ENCODE measurements at places on chromosomes 16 and 17.

GRCh38 chr16:69883744-69884143, 67.4 kb upstream of the CLEC18A start:
- no peak for DNase-seq

- no peak for DNase-seq
Observed at GRCh38 chr16:79104567-79104966, 496.0 kb downstream of the MAF start.

- DNase-seq, result no peak
Observed at GRCh38 chr17:55161935-55162555, 102.7 kb upstream of the HLF start.

- no peak for DNase-seq
Observed at GRCh38 chr16:64017796-64018195, 1104.1 kb downstream of the CDH11 start.

DNA sequence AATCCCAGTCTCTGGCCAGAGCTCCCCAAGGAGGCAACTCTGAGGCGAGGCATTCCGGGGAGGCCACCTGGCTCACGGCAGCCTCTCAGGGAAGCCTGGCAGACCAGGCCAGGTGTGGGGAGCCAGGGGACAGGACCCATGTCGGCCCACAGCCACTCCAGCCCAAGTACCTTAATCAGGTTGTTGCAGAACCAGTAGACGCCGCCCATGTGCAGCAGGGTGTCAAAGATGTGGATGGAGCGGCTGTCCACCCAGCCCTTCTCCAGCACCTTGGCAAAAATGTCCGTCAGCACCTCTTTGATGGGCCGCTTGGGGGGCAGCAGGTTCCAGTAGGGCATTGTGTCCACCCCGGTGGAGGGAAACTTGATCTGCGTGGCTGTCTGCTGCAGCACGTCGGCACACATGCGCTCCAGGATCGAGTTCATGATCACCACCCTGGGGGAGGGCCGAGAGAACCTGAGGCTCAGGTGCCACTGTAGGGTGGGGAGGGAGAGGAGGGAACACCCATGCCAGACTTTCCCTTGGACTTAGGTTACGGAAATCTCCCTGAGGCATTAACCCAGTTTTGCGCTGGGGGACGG, 7.8 kb downstream of the CSF3 start:
- no peak for DNase-seq

DNA sequence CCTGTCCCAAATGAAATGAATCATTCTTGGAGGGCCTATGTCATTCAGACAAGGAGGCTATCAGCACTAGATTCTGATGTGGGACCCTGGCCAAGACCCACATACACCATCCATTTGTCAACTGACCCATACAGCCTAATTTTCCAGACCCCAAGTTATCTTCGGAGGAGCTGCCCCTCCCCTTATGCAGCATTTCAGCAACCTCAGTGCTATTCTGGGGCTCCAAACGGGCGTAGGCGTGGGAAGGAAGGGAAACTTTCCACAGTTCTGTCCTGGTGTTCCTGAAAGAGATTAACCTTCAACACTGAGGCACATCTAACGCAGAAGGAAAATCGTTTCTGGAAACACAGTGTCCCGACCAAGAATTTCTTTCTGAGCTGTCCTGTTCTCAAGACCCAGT, 86.7 kb downstream of the MYH11 start:
- DNase-seq, result no peak

DNA sequence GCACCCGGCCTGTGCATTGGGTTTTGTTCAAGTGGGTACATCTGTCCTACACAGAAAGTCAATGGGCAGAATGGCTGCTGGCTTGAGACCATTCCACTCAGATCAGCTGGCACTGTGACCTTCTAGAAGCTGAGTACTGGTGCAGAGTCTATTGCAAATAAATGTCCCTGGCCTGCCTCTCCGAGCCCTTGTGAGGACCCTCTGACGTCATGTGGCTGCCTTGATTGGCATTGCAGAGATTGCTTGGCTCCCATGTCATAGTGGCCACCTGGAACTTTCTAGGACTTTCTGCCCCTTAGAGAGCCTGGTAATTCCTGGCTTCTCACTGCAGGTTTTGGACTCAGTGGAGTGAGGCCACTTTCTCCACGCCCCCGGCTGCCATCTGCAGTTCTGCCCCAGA, 211.3 kb downstream of the ENGASE start:
- no peak for DNase-seq

DNA sequence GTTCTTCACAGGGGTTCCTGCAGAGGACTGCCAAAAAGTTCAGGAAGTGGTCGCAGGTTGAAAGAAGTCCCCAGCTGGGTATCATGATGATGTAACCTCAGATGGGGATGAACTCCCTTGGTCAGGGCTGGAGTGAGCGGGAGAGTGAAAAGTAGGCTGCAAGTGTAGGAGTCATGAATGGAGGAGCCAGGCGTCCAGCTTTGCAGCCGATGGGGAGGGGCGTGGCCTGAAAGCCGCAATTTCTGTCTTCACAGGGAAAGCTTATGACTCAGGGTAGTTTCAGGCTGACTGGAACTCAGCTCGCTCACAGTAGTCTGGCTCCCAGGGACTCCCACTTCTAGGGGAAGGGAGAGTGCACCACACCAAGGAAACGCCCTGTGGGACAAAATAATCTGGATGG, 70.0 kb upstream of the HS3ST3A1 start:
- DNase-seq, result no peak

DNA sequence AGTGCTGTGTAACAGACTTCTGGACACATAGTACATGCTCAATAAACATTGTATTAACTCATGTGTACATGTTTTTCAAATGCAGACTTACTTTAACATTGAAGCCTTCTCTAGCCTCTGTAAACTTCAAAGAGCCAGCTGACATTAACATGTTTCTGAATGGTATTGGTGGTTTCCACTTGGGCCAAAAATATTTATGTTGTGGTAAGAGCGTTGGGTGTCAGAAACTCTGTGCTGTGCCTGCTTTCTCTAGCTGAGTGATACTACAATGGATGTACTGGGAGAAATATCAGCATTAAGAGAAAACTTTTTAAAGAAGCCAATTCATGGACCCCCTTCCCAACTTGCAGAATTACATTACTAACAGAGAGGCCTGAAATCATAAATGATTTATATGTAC, 1951.7 kb downstream of the TP53TG3F start:
- DNase-seq, result no peak

DNA sequence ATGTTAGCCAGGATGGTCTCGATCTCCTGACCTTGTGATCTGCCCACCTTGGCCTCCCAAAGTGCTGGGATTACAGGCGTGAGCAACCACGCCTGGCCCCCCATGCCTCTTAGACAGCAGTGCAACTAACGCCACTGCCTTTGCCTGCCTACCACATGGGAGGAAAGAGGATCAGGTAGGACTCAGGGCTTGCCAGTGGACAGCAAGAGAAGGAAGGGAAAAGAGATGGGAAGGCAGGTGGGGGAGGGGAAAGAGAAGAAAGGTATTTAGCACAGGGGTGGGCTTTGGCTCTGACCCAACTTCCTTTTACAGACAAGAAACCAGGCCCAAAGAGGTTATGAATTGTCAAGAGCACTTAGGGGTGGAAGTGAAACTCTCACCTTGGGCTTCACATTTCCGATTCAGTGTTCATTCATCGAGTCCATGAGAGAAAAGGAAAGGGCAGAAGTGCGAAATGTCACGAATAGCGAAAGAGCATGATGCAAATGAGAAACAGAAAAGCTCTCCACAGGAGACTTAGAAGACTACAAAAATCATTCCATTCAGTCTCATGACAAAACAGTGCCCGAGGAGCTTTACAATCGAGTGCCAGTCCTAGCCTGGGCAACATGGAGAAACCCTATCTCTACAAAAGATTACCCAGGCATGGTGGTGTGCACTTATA, 36.4 kb downstream of the CDK5R1 start:
- no peak for DNase-seq

DNA sequence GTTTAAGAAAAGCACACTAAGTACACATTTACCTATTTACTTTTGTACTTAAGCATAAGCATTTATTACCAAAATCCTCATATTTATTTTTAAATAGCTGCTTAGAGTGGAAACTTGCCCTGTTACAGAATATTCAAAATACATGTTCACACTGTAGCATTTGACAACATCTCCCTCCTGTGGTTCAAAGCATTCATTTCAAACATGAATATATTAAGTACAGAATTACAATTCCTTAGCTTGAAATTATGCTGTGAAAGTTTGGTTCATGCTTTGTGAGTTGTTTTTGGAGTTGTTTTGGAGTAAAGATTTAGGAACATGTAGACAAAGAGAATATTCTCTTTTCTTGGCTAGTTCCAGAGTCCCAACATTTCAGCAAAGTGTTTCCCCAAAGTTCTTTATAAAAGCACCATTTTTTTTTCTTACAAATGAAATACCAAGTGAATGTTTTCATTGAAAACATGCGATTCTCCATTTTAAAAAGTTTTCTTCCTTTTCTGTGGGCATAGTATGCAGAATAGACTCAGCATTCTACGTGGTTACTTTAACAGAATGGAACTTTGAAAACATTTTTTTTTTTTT, 33.2 kb downstream of the TUBD1 start:
- DNase-seq, result no peak

DNA sequence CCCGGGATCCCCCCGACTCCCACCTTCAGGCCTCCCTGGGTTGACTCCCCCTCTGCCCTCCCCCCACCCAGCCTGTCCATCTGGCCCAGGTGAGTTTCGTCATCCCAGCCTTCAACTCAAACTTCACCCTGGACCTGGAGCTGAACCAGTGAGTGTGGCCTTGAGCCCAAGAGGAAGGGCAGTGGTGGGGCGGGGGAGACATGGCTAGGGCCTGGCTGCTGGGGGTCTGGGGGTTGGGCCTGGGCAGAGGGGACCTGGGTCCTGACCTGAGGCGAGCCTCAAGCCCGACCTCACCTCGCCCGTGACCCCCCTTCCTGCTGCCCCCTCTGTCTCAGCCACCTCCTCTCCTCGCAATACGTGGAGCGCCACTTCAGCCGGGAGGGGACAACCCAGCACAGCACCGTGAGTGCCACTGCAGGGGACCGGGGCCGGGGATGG, 10.9 kb downstream of the ADAM11 start:
- DNase-seq, result no peak

- no peak for DNase-seq
Observed at GRCh38 chr16:72355561-72355960, 183.6 kb upstream of the PMFBP1 start.

DNA sequence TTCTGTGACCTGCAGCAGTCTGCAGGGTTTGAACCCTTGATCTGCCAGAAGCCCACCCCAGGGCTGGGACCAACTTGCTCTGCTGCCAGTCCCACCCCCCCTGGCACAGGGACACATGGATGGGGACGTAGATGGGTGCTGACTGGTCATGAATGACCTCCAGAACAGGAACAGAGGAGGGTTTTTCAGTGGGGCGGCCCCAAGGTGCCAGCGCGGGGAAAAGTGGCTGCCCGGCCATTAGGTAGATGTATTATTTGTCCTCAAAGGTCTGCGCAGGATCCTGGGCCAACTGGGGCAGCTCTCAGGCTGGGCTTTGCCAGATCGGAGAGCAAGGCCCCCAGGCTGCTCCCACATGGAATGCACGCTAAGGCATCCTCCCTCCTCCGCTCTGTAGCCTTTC, 265.2 kb upstream of the TNRC6C start:
- DNase-seq, result peak; percentile 10
